ENCODE measurements at places on chromosomes 7 and 10. TPM values are rescaled to one million over a fixed set of nuclear protein-coding genes. Genes with fewer than 3 reads are reported as not detected.

Gene DYNC1I1
- total RNA-seq: 43.3 TPM

Gene CCL24
- total RNA-seq: not detected

- peak overlapping the region; percentile 61 for H3K27ac ChIP-seq
- H3K27me3 ChIP-seq: peaks cover 2% of the 10 kb centered on the region
- peaks cover 22% of the 10 kb centered on the region for H3K4me1 ChIP-seq
- H3K4me3 ChIP-seq: no peak overlapping the region
- no peaks in the 10 kb centered on the region for H3K36me3 ChIP-seq
- DNase-seq: peak; percentile 89
These were observed 174.8 kb downstream of the KIAA1217 start for GRCh38 chr10:24383681-24384106.

GRCh38 chr10:68099736-68100135, 9.6 kb upstream of the MYPN start:
- H3K4me1 ChIP-seq: peaks cover 48% of the 10 kb centered on the region
- H3K27me3 ChIP-seq: no peaks in the 10 kb centered on the region

DNA sequence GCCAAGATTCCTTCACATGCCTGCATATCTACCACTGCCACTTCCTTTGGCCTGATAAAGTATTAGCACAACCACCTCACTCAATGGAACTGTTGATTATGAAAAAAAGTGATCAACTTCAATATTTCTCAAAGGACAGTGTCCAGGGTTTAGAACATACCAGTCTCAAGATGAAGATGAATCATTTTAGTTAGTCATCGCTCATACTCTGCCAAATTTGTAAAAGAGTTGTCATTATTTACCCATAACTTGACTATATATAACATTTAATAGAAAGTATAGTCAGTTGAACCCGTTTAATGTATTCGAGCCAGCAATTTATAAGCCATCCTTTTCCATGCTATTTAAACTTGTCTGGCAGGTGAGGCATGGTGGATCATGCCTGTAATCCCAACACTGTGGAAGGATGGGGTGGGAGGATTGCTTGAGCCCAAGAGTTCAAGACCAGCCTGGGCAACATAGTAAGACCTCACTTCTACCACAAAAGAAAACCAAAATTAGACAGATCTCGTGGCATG, 33.2 kb downstream of the SPAM1 start:
- H3K4me1 ChIP-seq: no peaks in the 10 kb centered on the region
- DNase-seq: no peak
- H3K27ac ChIP-seq: no peak overlapping the region
- H3K4me3 ChIP-seq: no peak overlapping the region

- no peak overlapping the region for H3K27ac ChIP-seq
- no peak for DNase-seq
- H3K27me3 ChIP-seq: no peaks in the 10 kb centered on the region
- no peak overlapping the region for H3K4me3 ChIP-seq
- peaks cover 2% of the 10 kb centered on the region for H3K36me3 ChIP-seq
These were observed 95.7 kb downstream of the COL13A1 start for GRCh38 chr10:69897432-69897831.

Gene AEBP1
- 781 TPM for total RNA-seq

Data from osteocyte (in vitro differentiated cells).